Adipocyte (in vitro differentiated cells): ENCODE measurements at places on chromosomes 4 and X.
A peak's percentile ranks its signal among the peaks of the same experiment; 100 is the strongest.

- peak; percentile 79 for DNase-seq
Observed at GRCh38 chr4:121192480-121192879, 28.4 kb upstream of the TNIP3 start.

GRCh38 chr4:23235628-23236390 lies 543.1 kb downstream of the GBA3 start:
- DNase-seq, result no peak

- peak; percentile 89 for DNase-seq
Observed at GRCh38 chr4:140893939-140894338, 137.8 kb upstream of the TBC1D9 start.

- no peak for DNase-seq
Observed at GRCh38 chrX:155886409-155886808, 5.3 kb downstream of the VAMP7 start.

DNA sequence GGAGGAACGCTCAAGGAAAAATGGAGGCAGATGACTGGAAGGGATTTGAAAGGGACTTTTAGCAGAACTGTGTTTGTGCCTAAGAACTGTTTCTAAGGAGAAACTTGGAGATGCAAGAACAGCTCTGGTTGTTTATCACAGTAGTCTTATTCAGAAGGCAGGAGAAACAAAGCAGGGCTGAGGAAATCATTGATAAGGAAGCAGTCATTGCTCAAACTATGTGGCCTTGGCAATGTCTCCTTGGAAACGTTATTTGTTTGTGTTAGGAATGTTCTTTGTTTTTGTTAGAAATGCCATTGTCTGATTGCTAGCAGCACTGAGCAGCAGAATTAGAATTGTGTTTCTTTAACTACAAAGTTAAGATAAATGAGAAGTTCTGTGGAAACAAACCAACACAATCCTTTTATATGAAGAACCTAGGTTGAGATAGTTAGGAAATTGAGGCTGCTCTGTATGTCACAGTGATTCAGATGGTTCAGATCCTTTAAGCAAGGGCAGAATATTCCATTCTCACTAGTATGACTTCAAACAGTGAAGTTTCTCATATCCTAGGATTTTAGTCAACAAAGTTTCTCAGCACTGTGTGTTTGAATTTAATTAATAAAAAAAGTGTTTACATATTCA lies 1191.3 kb upstream of the IGFBP7 start:
- DNase-seq, result peak; percentile 1

DNA sequence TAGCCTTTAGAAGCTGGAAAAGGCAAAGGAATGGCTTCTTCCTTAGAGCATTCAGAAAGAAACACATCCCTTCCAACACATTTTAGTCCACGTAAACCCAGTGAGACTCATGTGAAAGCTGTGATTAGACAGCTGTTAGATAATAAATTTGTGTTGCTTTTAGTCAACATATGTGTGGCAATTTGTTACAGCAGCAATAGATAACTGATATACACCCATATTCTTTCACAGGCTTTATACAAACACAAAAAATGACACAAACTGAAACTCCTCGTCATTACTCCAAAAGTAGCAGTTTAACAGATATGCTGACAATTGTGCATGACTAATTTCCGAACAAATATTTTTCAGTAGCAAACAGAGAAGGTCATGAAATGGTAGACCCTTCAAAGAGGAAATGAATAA lies 65.3 kb downstream of the ANTXR2 start:
- DNase-seq, result no peak

- peak; percentile 71 for DNase-seq
Observed at GRCh38 chrX:11446336-11446735, 153.1 kb downstream of the AMELX start.

DNA sequence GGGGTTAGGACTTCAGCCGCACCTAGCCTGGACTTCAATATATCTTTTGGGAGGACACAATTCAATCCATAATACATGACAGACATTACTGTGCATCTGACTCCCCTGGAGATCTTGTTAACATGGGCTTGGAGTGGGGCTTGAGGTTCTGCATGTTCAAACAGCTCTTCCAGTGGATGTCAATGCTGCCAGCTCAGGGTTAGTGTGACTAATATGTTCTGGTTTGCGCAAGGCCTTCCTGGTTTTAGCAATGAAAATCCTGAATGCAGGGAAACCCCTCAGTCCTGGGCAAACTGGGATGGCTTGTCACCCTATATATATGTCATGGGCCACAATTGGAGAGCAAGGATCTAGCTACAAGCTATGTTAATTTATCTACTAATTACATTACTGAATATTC lies 2.7 kb upstream of the TSPAN7 start:
- no peak for DNase-seq

- no peak for DNase-seq
Observed at GRCh38 chrX:14355556-14355955, 173.8 kb upstream of the GLRA2 start.

DNA sequence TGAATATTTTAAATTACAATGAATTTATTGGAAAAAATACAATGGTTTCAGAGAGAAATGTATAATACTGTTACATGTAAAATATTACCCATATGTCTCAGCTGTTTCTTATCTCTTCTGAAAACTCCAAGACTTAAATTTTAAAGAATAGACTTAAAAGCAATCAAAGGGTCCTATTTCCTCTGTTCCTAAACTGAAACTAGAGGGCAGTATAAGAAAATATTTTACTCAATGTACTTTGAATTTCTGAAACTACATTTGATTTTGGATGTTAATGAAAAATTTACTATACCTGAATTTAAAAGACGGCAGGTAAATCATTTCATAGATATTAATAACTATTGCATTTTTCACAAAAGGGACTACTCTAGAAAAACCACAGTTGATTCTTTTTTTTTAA lies 200.2 kb downstream of the LRBA start:
- peak; percentile 16 for DNase-seq

- DNase-seq, result no peak
Observed at GRCh38 chr4:87042221-87042620, 107.4 kb downstream of the AFF1 start.

DNA sequence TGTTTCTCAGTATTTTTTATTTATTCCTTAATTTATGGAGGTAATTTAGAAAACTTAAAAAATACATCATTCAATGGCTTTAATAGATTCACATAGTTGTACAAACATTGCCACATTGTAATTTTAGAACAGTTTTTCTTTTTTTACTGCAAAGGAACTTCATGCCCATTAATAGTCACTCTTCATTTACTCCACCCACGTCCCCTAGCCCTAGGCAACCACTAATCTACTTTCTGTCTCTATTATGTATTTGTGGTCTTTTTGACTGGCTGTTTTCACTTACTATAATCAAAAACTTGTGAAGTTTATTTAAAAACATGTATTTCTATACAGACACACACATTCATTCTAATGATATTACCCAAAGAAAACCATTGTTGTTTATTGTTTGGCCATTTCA lies 664.8 kb downstream of the GRID2 start:
- peak; percentile 56 for DNase-seq

- DNase-seq, result no peak
Observed at GRCh38 chrX:155682834-155683233, 70.1 kb upstream of the TMLHE start.

GRCh38 chr4:67393699-67394281 lies 151.5 kb downstream of the CENPC start:
- peak; percentile 80 for DNase-seq

- DNase-seq, result no peak
Observed at GRCh38 chr4:18627447-18628005, 606.0 kb upstream of the LCORL start.

GRCh38 chrX:134718966-134719317 lies 60.7 kb upstream of the PLAC1 start:
- peak; percentile 9 for DNase-seq

DNA sequence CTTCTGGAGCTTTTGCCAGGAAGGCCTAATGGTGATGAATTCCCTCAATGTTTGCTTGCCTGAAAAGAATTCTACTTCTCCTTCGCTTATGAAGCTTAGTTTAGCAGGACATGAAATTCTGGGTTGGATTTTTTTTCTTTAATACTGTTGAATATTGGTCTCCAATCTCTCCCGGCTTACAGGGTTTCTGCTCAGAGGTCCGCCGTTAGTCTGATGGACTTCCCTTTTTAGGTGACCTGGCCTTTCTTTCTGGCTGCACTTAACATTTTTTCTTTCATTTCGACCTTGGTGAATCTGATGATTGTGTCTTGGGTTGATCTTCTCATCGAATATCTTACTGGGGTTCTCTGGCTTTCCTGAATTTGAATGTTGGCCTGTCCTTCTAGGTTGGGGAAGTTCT lies 17.2 kb upstream of the TMPRSS11A start:
- DNase-seq, result no peak

GRCh38 chrX:71623714-71624113 lies 5.4 kb upstream of the CXCR3 start:
- DNase-seq, result no peak

GRCh38 chr4:189285377-189285776 lies 655.3 kb upstream of the FRG1 start:
- no peak for DNase-seq

DNA sequence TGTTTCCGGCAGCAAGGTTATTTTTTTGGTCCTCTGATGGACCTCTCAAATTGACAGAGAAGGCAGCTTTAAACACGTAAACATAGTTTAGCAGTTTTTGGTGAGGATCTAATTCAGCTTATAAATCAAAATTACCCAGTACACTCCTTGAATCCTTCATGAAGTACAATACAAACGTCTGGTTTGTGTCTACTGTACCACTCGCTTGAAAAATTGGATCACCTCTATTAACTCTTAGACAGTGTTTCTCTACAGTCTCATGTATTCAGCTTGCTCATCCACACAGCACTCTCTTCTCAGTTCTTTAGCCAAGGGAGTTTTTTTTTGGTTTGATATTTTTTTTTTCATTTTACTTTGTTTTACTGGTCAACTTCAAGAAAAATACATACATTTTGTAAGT lies 113.5 kb downstream of the RNF150 start:
- DNase-seq, result no peak

DNA sequence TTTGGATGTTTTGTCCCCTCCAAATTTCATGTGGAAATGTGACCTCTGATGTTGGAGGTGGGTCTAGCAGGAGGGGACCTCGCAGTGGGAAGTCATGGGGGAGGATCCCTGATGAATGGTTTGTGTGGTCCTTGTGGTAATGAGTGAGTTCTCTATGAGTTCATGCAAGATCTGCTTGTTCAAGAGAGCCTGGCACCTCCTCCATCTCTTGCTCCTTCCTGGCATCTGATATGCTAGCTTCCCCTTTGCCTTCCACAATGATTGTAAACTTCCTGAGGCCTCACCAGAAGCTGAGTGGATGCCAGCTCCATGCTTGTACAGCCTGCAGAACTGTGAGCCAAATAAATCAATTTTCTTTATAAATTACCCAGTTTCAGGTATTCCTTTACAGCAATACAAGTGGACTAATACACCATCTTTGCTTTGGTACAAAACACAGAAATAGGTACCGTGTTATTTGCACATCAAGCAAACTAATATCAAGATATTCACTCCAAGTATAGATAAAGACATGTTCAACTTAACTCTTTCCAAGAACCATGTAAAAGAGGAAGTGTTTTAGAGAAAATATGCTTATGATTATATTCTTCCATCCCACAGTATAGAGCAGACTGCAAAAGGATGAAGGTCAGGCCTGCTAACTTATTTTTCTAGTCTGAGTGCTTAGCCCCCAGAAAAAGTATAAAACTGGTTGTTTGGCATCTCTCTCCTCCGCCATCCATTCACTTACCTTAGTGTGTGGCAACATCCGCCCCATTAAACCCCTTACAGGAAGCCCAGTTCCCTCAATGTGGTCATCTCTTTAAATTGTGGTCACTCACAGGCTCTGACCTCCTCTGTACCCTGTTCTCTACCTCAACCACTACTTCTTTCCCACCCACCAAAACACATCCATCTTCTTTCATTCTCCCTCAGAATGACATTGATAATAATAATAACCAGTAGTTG lies 6.7 kb downstream of the ARAP2 start:
- no peak for DNase-seq

DNA sequence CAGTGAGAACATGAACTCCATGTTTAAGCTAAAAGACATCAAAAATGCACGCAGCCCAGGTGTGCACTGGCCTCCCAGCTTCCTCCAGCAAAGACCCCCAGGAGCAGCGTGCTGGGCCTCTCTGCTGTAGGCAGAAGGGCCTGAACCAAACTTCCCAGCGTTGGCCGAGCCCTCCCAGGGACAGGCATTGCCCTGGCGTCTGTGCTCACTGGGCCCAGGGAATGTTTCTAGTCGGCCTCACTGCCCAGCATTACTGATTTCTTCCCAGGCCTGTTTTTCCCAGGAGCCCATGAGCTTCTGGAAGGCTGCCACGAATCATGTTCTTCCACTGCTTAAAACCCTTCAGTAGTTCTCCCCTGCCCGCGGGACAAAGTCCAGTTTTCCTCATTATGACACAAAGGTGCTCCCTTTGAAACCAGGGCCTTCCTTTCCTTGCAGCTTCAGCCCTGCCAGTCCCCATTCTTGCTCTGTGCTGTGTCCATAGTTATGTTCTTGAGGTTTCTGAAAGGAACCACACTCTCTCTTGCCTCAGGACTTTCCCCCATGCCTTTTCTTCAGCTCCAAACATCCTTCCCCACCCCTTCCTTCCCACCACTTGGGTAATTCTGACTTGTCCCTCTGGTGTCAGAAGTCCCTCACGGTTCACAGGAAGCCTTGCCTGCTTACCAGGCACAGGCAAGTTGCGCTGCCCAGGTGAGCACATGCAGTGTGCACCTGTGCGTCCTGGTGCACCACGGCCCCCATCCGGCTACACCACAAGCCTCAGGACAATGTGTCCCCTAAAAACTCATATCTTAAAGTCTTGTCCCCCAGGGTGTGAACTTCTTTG lies 93.4 kb upstream of the ENPP6 start:
- no peak for DNase-seq

- peak; percentile 67 for DNase-seq
Observed at GRCh38 chr4:120922381-120923206, at the start of gene PRDM5. TSS of gene PRDM5 (minus strand) at chr4:120922726. CDS start at chr4:120922608, 118 bp downstream.

DNA sequence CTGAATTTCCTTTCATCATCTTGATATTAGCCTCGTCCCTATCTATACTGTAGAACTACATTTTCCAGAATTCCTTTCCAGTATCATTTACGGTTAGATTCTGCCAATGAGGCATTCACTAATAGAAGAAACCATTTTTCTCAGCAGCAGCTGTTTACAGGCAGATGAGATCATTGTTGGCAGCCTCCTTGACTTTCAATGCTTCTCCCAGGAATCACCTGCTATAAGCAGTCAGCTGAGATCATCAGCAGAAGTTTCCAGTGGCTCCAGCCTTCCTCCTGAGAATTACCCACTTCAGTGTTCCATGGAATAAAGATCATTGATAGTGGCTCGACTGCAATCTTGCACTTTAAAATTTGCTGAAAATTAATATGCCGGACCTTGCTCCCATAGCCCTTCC lies 157.3 kb upstream of the TET2 start:
- peak; percentile 3 for DNase-seq

DNA sequence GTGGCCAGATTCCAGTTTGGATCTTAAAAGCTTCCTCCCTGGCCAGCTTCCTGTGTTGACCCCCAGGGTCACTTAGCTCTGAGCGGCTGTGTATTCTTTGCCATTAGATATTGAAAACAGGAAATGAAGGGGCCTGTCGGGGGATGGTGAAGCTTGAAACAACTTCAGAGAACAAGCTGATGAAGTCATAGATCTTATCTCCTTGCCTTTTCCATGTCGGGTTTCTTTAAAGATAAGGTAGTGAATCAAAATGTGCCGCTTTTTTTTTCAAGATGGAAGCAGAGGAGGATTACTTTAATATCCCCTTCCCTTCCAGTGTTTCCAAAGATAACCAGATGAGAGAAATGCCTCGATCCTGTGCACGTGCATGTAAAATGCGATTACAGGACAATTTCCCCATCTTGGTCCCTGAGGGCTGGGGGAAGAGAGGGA lies 508.5 kb downstream of the MID1IP1 start:
- DNase-seq, result no peak
